EL (cell line): ENCODE measurements at places on chromosomes 5 and 9.
A peak's percentile ranks its signal among the peaks of the same experiment; 100 is the strongest.

GRCh38 chr9:93446073-93446472 lies 5.4 kb upstream of the FAM120A start:
- DNase-seq: no peak

GRCh38 chr5:26649000-26649399 lies 389.4 kb downstream of the CDH9 start:
- no peak for DNase-seq

DNA sequence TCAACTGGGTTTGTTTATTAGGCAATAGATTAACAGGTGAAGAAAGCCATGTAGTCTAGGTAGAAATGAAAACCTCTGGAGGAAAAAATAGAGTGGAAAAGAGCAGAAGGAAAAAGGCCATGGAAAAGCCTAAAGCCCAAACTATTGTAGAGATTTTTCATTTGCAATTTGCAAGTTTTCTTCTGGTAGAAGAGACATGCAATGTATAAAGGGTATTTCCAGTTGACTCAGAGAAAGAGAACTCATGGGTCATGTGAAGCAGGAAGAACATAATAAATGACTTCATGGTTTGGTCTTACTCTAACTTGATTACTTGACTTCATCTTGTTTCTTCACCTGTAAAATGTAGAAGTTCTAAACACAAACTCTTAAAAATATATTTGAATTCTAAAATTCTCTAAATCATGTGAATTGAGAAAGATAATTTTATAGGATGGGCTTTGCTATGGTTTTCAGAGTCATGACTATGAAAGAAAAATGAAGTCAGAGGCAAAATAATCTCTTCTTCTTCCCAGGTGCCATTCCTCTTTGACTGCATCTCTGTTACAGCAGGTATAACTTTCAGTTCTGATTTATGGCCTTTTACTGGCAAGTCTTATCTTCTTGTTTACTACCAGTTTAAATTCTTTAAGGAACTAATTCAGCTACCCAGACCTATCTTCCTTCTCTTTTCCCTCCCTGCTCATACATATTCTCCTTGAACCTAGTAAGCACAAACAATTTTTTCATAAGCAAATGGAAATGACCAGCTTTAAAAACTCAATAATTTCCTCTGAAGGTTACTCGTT lies 47.7 kb upstream of the TMC1 start:
- DNase-seq: peak; percentile 62

GRCh38 chr9:92600462-92601261 lies 64.9 kb upstream of the ECM2 start:
- peak; percentile 54 for DNase-seq

GRCh38 chr9:68802525-68803015 lies 97.5 kb downstream of the PIP5K1B start:
- DNase-seq: no peak

GRCh38 chr9:136170006-136170901 lies 34.7 kb downstream of the LHX3 start:
- peak; percentile 22 for DNase-seq

DNA sequence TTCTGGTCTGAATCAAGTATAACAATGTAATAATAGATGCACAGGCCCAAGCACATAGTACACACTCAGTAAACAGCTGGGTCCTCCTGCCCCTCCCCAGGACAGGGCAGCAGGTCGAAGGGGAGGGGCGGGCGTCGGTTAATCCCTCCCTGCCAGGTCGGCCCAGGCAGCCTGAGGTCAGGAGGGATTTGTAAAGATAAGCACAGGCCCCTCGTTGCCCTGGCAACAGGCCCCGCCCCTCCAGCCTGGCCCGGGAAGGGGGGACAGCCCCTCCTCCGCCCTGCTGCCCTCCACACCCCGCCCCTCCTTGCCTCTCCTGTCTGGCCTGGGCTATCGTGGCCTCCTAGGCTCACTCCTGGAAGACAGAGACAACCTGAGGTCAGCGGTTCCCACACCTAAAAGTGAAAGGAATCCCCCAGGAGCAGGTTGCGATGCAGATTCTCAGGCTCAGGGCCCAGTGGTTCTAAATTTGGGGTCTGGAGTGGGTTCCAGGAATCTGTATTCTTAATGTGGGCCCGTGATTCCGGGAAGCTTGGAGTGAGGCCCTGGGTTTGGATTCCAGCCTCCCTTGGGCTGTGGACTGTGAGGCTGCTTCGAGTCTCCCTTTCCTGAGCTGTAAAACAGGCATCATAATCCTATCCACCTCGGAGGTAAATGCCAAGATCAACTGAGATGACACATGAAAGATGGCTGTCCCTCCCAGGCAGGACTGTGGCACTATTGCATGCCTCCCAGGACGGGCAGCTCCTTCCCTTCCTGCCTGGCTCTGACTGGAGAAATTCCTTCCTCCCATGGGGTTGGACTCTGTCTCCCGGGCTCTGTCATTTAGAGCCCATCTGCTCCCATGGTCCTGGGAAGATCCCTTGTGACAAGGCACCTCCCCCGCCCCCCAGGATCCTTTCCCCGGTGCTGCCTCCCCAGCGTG lies 4.4 kb downstream of the CRB2 start:
- no peak for DNase-seq

DNA sequence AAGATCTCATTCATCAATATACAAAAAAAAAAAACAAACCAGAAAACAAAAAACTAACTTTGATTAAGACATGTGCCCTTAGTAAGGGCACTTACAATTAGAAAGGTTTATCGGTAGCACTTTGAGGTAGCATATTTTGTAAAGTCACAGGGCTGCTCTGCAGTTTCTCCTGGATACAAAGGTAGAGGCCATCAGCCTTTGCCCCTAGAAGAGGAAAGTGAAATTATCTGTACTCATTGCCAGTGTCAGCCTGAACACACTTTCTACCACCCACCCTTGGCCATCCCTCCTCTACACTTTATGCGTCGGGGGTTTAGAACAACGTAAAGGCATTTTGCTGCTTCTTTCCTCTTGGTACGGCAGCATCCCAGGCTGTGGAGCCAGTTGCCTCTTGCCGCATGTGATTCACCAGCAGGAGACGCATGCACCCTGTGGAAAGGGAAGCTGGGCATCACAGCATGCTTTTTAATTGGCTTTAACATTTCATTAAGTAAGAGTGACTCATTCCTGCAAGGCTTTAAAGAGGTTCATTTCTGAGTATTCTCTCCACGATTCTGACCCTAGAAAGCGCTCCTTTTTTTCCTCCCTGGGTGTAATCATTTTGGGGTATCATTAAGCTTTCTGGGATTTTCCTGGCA lies 84.6 kb downstream of the CEMIP2 start:
- DNase-seq: peak; percentile 86

DNA sequence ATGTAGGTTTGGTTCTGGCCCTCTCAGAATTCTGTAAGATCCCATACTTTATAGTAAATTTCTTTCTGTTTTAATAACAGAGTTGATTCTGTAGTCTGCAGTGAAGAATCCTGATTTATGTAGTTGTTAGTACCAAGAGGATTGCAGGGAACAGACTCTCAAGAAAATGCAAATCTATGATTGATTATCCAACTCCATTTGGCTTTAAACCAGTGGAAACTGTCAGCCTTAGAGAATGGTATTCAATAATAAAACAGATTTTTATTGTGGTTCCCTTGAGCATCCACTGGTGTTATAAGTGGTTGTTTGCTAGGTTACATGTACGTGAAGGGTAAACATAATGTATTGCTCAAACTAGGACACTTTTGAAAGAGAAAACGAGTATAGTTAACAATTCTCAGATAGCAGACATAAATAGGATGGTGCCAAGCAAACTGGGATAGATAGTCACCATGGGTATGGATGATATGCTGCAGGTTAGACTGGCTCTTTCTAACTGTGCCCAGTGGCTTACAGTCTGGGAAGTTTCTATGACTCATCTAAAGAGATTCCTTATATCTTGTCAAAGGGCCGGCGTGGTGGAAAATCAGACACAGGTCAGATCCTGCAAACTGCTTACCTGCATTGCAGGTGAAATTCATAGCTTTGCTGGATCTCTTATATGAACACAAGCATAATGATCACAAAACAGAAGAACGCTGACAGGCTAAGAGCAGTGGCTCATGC lies 41.7 kb upstream of the RPS23 start:
- no peak for DNase-seq

- peak; percentile 1 for DNase-seq
These were observed 68.2 kb upstream of the SMC2 start for GRCh38 chr9:104025945-104026344.

DNA sequence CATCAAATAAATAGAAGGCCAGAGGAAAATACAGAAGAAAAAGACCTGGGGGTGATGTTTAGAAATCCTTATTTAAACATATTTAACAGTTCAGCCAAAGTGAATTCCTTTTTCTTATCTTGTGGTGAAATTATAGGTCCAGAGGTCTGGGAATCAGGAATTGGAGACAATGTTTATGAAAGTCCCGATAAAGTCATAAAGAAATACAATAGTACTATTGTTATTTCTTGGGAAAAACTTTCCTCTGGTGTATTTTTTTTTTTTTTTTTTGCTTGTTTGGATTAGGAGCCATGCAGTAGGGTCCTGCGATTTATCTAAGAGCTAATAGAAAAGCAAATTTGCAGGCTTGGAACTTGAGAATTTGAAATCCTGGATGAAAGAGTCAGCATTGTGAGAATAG lies 426 bp downstream of the C7 start:
- DNase-seq: no peak

DNA sequence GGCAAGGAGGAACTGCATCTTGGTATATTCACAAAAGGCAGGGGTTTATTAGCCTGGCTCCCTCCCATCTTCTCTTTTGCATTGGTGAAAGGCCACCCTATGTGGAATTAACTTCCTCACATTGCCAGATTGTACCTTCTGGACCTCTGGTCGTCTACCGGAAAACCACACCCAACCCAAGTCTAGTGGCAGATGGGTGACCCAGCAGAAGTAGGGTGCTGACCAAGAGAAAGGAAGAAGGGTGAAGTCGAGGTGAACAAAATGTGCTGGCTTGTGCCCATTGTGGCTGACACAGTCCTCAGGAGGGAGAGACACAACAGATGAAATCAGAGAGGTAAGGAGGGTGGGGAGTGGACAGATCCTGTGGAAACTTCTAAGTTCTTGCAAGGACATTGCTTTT lies 39.8 kb upstream of the DAP start:
- DNase-seq: no peak

DNA sequence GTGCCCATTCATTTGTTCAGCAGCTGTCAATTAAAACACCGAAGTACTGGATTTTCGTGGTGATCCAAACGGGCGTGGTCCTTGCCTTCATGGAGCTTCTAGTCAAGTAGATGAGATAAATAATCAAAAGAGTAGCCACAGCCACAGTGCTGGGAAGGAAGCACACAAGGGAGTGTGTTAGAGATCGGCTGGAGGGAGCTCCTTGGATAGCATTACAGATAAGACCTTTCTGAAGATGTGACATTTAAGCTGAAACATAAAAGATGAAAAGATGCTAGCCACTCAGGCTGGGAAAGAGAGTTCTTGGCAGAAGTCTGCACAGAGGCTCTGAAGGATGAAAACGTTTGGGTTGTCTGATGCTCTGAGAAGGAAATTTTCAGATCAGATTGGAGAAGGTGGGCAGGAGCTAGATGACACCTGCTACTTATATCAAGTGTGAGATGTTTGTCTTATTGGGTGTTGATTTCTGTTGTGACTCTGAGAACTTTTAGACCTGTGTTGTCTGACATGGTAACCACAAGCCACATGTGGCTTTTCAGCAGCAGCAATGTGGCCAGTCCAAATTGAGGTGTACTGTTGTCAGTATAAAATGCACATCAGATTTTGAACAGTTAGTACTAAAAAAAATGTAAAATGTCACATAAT lies 123.9 kb downstream of the TLE4 start:
- no peak for DNase-seq

- no peak for DNase-seq
These were observed 22.1 kb downstream of the C6 start for GRCh38 chr5:41191249-41191648.
